EL (cell line): ENCODE measurements at places on chromosomes 12 and 14.

GRCh38 chr14:24376448-24377070 is 8.6 kb downstream of the NFATC4 start:
- no peak for DNase-seq

- no peak for DNase-seq
Measured at GRCh38 chr14:50362764-50363713, 33.6 kb downstream of the CDKL1 start.

DNA sequence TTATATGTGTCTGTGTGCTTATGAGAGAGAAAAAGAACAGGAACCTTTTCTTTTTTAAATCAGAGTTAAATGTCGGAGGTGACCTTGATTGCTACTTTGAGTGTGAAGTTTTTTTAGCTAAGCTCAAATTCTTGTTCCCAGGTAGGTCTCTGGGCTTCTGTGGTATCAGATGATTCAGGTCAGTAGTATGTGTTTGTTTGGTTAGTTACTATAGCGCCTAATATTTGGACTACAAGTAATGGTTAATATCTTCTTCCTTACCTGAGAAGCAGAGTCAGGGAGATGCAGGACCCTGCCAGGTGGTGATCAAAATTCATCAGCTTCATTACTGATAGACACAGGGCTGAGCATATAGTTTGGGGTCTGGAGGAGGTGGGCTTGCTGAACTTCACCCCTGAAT is 30.8 kb downstream of the ADCK1 start:
- no peak for DNase-seq

DNA sequence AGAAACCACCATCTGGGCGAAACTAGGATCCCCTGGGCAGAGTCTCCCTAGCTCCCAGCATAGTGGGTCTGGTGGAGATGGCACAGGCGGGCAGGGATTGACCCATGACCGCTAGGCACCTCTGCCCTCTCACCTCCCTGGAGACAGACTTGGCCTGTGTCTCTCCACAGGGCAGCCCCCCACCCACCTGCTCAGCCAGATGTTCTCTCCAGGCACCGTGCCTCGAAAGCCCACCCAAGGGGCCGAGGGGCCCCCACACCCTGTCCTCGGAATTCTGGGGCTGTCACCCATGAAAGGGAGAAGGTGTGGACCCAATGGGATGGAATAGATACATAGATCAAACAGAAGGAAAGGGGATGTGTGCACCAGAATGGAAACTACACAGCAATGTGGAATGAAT is 229.1 kb upstream of the RTL1 start:
- DNase-seq: no peak

- peak; percentile 1 for DNase-seq
Measured at GRCh38 chr12:130715998-130716968, at the start of gene RIMBP2. Gene RIMBP2 (minus strand): TSS chr12:130716299. CDS start chr12:130479013, 237,286 bp downstream.
